Renal pelvis (tissue), 12 donors: ENCODE measurements at places on chromosomes 6 and 20.

DNA sequence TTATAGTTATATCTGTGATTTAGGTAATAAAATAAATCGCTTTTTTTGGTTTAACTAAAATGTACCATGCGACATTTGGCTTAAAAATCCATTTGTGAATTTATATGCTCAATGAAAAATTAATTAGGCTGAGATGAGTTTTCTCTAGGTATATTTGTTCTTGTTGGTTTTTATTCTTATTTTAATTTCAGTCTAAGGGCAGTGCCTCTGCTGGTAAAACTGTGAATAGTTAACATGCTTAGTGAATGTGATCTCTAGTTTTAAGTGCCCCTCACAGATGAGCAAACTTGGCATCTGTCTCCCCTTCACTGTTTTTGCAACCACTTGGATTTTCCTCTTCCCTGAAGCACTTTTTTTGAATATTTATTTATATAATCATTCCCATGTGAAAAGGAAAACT, 822.7 kb downstream of the GRIK2 start:
- DNase-seq = no peak

DNA sequence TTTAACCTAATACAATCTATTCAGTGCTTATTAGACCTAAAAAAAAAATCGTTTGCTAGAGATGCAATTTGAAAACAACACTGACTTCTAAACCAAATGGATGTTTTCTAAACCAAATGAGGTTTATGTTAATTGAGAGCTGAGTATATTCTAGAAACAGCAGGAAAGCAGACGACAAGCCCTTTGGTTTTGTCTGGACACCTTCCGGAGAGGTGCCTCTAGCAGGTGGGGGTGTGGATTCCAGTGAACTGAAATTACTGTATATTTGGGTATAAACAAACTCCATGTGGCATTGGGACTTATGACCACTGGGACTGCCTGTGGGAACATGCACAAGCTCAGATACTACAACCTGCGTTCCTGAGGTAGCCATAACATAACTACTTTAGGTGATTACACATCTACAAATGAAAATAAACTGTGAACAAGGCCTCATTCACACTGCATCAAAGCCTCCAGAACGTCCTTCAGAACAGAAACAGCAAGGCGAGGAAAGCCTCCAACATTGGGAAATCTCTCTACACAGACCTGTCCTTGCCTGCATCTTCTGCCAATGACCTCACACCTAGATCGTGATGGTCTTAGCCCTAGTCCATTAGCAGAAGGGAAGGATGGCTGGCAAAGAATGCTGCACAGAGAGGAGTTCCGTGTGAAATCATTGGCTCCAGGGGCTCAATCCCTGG, 206.8 kb upstream of the FOXQ1 start:
- DNase-seq = no peak

- no peak for DNase-seq
Observed at GRCh38 chr20:50750145-50750671, 18.8 kb downstream of the PARD6B start.

GRCh38 chr6:133807501-133807900, 81.4 kb upstream of the TCF21 start:
- no peak for DNase-seq

DNA sequence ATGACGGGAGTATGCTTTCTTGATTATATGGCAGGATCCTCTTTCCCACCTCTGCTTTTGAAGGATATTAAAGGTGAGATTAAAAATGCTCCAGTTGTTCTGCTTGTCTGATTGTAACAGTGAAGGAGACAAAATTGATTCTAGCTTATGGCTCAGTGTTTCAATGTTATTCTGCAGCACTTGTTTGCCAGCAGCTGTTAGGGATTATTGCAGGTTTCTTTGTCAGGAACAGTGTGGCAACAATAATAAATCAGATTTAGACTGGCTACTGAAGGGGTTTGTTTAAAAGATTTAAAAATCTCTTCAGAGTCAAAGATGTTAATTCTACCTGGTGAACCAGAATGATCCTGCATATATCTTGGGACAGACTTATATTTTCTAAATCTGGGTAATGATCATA, 126.9 kb downstream of the LAMA2 start:
- DNase-seq = no peak

- no peak for DNase-seq
Observed at GRCh38 chr6:8334113-8334512, 101.2 kb downstream of the SLC35B3 start.

- peak; percentile 21 for DNase-seq
Observed at GRCh38 chr6:82270881-82271635, 23.5 kb upstream of the IBTK start.

GRCh38 chr6:139344186-139344963, 30.1 kb downstream of the CITED2 start:
- DNase-seq = no peak

DNA sequence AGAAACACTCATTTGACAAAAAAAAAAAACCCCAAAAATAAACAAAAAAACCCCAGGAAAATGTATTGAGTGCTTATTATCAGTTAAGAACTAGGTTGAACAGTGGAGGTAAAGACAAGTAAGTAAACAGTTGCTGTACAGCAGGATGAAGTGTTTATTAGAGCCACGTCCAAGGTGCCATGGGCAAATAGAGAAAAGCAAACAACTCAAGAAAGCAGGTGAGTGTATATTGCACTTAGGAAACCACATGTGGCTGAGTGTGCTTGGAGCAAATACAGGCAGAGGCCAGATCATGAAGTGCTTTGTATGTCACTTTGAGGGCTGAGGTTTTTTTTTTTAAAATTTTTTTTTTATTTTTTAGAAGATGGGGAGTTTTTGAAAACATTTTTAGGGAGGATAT, 98.3 kb downstream of the MACROD2 start:
- DNase-seq = no peak

- DNase-seq = no peak
Observed at GRCh38 chr20:46085179-46085851, 4.4 kb downstream of the NCOA5 start.

DNA sequence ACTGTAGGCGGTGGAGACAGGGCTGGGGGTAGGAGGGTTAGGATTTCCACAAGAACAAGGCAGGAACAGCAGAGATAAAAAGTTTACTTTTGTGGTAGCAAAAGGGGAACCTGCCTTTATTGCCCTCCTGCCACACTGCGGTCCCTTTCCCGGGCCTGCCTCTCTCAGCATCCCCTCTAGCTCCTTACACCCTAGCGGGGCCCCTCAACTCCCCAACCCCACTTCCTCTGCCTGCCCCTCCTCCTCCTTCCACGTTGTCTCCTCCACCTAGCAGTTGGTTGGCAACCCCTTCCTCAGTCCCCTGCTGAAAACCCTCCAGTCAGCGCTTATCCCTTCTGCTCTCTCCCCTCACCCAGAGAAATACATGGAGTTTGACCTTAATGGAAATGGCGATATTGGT, 714 bp downstream of the AIF1 start:
- no peak for DNase-seq

DNA sequence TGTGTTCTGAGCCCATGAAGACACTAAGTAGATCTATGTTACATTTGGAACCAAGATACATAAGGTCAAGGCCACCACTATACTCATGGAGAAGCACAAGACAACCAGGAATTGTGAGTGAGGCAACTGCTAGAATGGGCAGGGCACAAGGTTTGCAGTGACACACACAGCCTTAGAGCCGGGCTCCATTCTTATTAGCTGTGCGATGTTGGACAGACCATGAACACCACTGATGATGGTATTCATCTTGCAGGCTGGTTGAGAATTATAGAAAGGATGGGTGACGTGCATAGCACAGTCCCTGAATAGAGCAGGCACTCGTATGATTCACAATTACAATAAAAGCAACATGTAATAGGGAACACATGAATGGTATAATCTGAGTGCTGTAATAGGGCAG, 172.4 kb downstream of the GJA10 start:
- DNase-seq = no peak

GRCh38 chr6:160312900-160313299, 35.3 kb upstream of the SLC22A3 start:
- DNase-seq = no peak

- DNase-seq = no peak
Observed at GRCh38 chr20:417801-418342, 9.8 kb downstream of the RBCK1 start.

DNA sequence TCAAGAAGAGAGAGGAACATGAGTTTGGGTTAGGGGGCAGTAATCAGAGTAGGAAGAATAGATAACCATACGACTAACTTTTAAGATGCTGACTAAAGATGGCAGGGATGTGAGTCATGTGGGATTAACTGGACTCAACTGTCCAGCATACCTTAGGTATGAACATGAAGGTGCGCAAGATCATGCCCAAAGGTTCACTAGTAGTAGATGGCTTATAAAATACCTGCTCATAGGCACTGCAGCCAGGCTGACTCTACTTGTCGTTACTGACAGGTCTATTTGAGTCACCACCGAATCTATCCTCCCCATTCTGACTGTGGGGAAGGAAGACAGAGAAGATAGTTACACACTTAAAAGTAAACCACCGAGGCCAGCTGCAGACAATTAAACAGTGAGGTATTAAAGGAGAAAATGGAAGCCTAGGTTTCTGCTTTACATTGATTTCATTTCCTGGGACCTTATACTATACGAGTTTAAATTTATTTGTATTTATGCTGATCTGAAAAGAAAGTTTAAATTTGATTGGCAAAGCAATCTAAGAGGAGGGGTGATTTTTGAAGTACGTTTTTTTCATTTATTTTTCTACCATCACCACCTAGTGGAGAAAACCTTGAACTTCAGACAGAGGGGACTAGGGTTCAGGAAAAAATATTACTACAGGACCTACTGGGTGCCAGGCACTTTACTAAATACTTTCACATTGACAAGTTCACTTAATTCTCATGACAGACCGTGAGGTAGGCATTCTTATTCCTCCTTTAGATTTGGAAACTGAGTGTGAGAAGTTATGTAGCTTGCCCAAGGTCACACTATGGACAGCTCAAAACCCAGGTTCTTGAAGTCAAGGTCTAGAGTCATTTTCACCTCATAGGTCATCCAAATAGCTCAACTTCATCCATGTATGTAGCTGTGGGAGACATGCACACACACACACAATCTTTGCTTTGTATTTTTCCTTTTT, 4.0 kb upstream of the WRNIP1 start:
- DNase-seq = no peak

- no peak for DNase-seq
Observed at GRCh38 chr20:46648903-46649649, 2.2 kb downstream of the SLC13A3 start.

DNA sequence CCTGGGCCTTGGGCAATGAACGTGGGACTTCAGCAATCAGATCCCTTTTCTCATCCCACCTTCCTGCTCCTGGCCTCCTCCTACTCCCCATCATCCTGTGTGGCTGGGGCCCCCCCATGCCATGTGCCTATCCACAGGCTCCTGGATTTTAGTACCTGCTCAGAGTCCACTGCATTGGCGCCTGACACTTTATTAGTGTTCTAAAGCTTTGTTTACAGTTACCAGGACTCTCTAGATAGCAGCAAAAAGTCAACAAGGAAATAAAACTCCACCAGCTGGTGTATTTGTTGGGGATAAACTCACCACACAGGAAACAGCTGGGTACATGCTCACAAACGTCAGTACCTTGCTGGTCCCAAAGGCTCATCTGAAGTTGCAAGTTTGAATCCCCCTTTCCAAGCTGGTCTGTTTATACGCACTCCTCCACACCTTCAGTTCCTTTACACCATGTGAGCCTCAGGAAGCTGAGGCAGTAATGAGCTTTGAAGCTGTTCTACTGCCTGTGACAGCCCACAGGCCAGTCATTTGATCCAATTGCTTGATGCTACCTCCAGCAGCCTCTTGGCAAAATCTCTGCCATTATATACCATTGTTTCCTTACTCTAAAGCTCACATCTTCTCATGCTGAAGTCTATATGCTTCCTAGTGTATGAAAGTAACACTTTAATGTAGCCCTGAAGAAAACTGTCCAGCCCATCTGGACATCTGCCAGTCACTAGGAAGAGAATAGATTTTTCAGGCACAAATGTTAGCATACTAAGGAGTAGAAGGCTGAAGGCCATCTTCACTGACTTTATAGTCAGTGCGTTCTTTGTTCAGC, 76.6 kb downstream of the ANKEF1 start:
- no peak for DNase-seq

GRCh38 chr6:148249679-148250375, 92.8 kb upstream of the SASH1 start:
- no peak for DNase-seq

DNA sequence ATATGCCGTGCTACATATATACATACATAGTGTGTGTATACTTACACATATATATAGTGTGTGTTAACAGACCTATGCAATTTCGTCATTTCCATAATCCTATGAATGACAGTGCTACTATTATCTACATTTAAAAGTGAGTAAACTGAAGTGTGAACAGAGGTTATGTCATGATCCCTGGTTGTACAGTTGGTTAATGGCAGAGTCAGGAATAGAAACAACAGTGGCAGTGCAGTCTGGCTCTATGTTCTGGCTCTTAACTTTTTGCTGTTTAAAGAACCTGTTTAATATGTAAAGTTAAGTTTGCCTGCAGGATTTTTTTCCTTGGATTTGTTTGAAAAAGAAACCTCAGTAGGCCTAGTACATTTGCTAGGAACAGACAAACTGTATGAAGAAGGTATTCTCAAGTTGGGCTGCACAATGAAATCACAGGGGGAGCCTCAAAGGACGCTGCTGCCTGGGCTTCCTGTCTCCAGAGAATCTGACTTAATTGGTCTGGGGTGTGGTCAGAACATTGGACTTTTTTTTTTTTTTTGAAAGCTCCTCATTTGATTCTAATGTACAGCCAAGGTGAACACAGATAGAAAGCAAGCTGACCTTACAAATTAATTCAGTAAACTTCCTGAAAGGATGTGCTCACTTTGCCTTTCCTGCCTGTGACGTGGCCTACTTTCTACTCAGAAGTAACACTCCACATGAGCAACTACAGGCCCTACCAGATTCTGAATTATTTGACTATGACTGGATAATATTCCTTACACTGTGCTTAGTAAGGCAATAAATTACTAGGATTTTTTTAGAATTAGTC, 29.4 kb downstream of the PLCB1 start:
- no peak for DNase-seq

GRCh38 chr20:19628570-19629134, 129.4 kb upstream of the RIN2 start:
- peak; percentile 45 for DNase-seq

GRCh38 chr6:165487347-165487746, 175.7 kb downstream of the PDE10A start:
- DNase-seq = no peak

GRCh38 chr6:21666201-21666691, 72.7 kb downstream of the SOX4 start:
- DNase-seq = no peak

- no peak for DNase-seq
Observed at GRCh38 chr6:165701564-165702354, 38.7 kb upstream of the PDE10A start.

DNA sequence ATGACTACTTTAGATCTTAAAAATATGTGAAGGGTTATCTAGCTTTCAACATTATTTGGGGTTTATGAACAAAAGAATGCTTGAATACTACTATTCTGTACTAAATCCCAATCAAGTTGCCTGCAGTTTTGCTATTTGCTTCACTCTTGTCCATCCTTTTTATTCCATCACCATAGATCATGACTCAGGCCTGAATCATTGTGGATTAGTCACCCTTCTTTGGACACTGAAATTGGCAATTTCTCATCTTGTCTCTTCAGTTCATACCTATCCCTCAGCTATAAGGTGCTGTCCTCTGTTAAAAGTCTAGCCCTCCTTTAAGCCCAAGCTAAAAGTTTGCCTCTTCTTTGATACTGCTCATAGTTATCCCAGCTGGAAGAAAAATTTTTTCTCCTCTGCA, 199.1 kb downstream of the CENPW start:
- DNase-seq = no peak

GRCh38 chr6:52517502-52518278, 59.2 kb downstream of the TRAM2 start:
- no peak for DNase-seq
